ENCODE measurements at places on chromosomes 4 and X.

DNA sequence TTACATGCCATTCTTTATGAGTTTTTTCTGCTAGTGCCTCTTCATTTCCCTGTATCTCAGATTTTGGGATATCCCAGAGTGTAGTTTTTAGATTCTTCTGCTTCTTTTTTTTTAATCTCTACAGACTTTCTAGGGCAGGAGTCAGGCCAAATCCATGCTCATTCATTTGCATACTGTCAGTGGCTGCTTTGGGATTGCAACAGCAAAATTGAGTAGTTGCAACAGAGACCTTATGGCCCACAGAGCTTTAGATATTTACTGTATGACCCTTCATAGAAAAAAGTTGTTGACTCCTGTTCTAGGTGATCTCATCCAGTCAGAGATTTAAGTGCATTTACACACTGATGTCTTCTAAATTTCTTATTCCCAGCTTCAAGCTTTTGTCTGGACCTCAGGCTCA is 35.3 kb downstream of the ARFIP1 start:
- no peak for DNase-seq

GRCh38 chrX:132740316-132741123 is 217.9 kb downstream of the HS6ST2 start:
- no peak for DNase-seq

- DNase-seq, result peak; percentile 56
Measured at GRCh38 chr4:1204286-1204827, 32.0 kb upstream of the SPON2 start.

DNA sequence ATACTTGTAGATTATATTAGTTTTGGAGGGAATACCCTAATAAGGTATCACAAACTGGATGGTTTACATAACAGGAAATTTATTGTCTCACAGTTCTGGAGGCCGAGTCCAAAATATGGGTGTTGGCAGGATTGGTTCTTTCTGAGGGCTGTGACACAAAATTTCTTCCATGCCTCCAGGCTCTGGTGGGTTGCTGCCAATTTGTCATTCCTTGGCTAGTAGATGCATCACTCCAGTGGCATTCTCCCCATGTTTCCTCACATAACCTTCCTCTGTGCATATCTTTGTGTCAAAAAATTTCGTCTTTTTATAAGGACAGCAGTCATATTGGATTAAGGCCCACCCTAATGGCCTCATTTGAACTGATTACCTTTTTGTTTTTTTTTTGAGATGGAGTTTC is 49.3 kb downstream of the APELA start:
- no peak for DNase-seq
